Nephron progenitor cell (in vitro differentiated cells): ENCODE measurements at places on chromosomes 6 and 20.

GRCh38 chr6:129671442-129672340 is 38.3 kb downstream of the ARHGAP18 start:
- H3K4me1 ChIP-seq, result no peaks in the 10 kb centered on the region
- H3K36me3 ChIP-seq, result no peaks in the 10 kb centered on the region
- H3K27ac ChIP-seq, result no peak overlapping the region
- no peak for DNase-seq
- H3K27me3 ChIP-seq, result peaks cover 2% of the 10 kb centered on the region

GRCh38 chr20:44166477-44166876 is 20.5 kb downstream of the JPH2 start:
- H3K4me3 ChIP-seq, result no peak overlapping the region
- no peaks in the 10 kb centered on the region for H3K36me3 ChIP-seq
- no peak for DNase-seq
- H3K27ac ChIP-seq, result no peak overlapping the region

GRCh38 chr6:35149891-35150566 is 8.9 kb upstream of the TCP11 start:
- no peak overlapping the region for H3K27ac ChIP-seq
- H3K27me3 ChIP-seq, result peaks cover 3% of the 10 kb centered on the region
- no peaks in the 10 kb centered on the region for H3K36me3 ChIP-seq
- H3K4me3 ChIP-seq, result no peak overlapping the region
- DNase-seq, result no peak

DNA sequence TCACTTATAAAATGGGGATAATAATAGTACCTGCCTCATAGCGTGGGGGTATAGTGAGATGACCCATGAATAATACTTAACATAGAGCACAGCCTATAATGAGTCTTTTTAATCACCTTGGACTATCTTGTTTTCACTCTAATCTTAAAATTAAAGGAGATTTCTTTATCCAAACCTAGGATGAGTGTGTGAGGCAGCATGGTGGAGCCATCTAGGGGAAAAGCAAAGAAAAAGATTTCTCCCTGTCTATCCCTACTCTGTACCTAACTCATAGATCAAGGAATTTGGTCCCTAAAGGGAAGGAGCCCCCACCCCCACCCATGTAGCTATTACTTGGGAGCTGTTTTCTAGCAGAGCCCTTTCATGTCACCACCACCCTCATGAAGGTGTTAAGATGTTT is 45.2 kb upstream of the PAK5 start:
- no peak overlapping the region for H3K4me3 ChIP-seq
- H3K36me3 ChIP-seq, result no peaks in the 10 kb centered on the region
- no peak overlapping the region for H3K27ac ChIP-seq
- no peaks in the 10 kb centered on the region for H3K27me3 ChIP-seq

GRCh38 chr6:89596484-89596883 is 42.1 kb downstream of the LYRM2 start:
- peaks cover 50% of the 10 kb centered on the region for H3K4me1 ChIP-seq
- no peak overlapping the region for H3K27ac ChIP-seq
- H3K36me3 ChIP-seq, result peaks cover 22% of the 10 kb centered on the region
- no peak for DNase-seq
- no peak overlapping the region for H3K4me3 ChIP-seq
- H3K27me3 ChIP-seq, result no peaks in the 10 kb centered on the region

DNA sequence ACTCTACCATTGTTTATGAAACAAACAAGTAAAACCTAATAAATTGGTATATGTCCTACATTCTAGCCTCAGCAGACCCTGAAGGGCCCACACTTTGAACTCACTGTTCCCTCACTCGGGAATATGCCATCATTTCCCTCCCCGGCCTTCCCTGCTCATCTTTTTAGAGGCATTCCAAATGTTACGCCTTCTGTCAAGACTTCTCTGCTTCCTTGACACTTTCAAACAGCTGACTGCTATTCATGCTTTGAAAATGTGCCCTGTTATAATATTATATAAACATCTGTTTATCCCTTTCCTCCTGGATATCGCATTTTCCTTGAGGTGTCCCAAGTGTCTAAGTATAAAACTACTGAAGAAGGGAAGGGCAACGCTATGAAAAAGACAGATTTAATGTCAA is 249.5 kb upstream of the THEMIS start:
- no peak overlapping the region for H3K27ac ChIP-seq
- DNase-seq, result no peak
- no peaks in the 10 kb centered on the region for H3K27me3 ChIP-seq
- no peak overlapping the region for H3K4me3 ChIP-seq
- H3K4me1 ChIP-seq, result no peaks in the 10 kb centered on the region
- H3K36me3 ChIP-seq, result no peaks in the 10 kb centered on the region

DNA sequence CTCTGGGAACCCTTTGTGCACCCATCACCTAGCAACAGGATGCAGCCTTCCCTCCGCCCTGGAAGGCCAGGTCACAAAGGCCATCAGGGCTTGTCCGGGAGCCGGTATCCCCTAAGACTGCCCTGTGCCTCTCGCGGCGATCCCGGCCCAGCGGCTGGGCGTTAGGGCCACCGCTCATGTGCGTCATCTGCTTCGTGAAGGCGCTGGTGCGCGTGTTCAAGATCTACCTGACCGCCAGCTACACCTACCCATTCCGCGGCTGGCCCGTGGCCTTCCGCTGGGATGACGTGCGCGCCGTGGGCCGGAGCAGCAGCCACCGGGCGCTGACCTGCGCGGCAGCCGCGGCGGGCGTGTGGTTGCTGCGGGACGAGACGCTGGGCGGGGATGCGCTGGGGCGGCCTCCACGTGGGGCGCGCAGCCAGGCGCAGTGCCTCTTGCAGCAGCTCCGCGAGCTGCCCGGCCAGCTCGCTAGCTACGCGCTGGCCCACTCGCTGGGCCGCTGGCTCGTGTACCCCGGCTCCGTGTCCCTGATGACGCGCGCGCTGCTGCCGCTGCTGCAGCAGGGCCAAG is at the start of gene ABHD16B:
TSS of gene ABHD16B (plus strand) at position 134 of the 570 bp plus-strand sequence. CDS start at position 177, 43 bp downstream.
- H3K27ac ChIP-seq, result peak within 1 kb of the TSS; percentile 66
- no peak within 1 kb of the TSS for H3K4me3 ChIP-seq
- H3K4me1 ChIP-seq, result peaks cover 71% of the 10 kb centered on the region
- DNase-seq, result no peak
- peaks cover 5% of the 10 kb centered on the region for H3K27me3 ChIP-seq

DNA sequence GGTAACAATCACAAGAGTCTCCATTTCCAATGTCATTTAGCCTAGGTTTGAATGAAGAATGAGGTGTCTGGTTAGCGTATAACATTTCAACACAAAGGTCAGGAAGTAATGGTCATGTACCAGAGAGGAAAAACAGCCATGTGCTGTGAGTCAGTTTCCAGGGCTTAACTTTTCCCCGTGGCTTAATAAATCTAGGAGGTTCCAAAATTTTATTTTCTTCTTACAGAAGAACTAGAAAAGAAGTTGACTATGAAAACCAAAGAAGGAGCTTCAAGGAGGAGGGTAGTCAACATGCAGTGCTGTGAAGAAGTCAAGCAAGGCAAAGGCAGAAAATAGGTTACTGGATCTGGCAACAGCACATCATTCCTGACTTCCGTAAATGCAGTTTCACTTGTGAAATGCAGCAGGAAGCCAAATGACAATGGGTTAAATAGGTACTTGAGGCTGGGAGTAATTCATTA is 8.4 kb upstream of the GABRR2 start:
- H3K36me3 ChIP-seq, result peaks cover 46% of the 10 kb centered on the region
- peaks cover 8% of the 10 kb centered on the region for H3K4me1 ChIP-seq
- H3K27me3 ChIP-seq, result peaks cover 3% of the 10 kb centered on the region

- no peak for DNase-seq
- no peaks in the 10 kb centered on the region for H3K36me3 ChIP-seq
- no peaks in the 10 kb centered on the region for H3K27me3 ChIP-seq
- H3K4me1 ChIP-seq, result peaks cover 6% of the 10 kb centered on the region
- H3K27ac ChIP-seq, result peak overlapping the region; percentile 36
Observed at GRCh38 chr6:143528164-143528811, 16.8 kb upstream of the FUCA2 start.

DNA sequence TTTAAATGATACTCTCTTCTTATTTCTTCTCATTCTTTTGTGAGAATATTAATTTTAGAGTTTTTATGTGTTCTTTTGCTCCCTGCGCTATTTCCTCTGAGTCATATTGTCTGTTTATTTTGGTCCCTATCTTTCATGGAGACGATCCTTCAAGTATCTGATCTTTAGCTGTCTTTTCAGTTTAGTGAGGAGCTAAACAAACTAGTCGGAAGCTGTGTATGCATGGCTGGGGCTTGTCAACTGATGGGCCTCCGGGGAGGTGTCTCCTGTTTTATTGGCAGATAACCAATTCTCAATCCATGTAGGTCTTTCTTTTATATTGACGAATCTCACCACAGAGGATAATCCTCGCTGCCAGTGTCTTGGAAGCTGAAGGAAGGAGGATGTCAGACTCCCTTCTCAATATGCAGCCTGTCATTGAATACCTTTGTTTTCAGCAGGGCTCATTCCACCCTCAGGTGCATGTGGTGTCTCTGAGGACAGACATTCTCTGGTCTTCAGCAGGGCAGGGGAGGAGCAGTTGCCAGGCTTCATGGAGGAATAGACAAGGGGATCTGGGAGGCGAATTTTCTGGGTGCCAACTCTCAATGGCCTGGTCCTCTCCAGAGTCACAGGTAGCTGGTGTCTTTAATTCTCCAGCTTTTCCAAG is 64.9 kb downstream of the RNF182 start:
- H3K36me3 ChIP-seq, result no peaks in the 10 kb centered on the region
- DNase-seq, result no peak

DNA sequence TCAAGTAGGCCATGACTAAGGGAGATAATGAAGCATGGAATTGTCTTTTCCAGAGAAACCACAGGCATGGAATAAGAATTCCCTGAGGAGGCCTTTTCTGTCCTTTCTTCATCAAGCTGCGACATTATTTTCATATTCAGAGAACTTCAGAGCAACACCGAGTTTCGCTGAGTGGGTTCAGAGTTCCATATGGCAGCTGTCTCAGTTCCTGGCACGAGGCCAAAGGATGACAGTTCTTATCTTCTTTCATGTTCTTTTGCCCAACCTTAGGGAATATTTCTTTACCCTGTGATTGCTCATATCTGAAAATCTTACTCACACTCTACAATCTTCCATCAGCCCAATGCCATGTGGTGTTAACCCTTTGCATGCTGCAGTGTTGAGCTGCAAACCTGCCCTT is 135.3 kb upstream of the BMP2 start:
- H3K4me1 ChIP-seq, result no peaks in the 10 kb centered on the region
- no peaks in the 10 kb centered on the region for H3K36me3 ChIP-seq
- H3K27ac ChIP-seq, result no peak overlapping the region
- peaks cover 3% of the 10 kb centered on the region for H3K27me3 ChIP-seq
- H3K4me3 ChIP-seq, result no peak overlapping the region

- peaks cover 77% of the 10 kb centered on the region for H3K36me3 ChIP-seq
- no peak overlapping the region for H3K27ac ChIP-seq
- peaks cover 21% of the 10 kb centered on the region for H3K4me1 ChIP-seq
- no peak for DNase-seq
- H3K27me3 ChIP-seq, result no peaks in the 10 kb centered on the region
Observed at GRCh38 chr6:21230536-21230935, 363.0 kb upstream of the SOX4 start.

GRCh38 chr6:151009576-151009975 is 144.1 kb downstream of the MTHFD1L start:
- H3K27ac ChIP-seq, result peak overlapping the region; percentile 27
- H3K27me3 ChIP-seq, result no peaks in the 10 kb centered on the region
- no peak overlapping the region for H3K4me3 ChIP-seq
- DNase-seq, result no peak

DNA sequence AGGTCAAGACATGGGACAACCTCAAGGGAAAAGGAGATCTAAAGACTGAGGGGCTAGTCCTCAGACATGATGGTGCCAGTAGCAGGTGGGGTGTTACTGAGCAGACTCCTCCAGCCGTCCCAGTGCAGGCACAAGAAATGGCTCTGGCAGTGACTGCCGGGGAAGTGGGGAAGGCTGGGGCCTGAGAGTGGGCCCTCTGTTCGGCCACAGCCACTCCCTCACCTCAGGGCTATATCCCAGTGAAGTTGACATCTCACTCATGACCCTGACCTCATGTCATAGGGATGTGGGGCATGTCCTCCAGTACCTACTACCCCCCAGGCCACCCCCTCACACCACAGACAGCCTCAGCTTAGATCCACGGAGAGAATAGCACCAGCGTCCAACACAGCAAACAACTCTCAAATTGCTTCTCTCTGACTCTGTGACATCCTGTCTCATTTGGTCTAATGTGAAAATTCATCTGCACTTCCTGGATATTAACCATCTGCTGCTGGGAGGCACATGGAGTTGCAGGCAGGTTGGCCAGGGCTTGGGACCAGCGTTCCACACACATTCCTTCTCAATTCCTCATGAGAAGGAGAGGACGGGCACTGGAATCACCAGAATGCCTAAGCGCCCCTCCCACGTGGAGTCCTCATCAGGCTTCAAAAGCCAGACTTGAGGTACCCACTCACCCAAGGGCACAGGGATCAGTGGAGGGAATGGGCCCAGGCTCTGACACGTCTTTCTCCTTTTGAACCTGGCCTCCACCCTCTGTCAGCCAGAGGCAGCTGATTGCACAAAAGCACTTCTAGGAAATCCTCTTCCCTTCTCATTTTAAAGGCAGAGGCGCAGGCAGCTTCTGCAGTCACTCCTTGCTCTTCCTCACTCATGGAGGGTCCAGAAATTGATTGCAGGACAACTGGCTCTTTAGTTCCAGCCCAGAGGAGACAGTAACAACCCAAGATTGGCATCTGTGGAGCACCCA is 163.6 kb upstream of the CST7 start:
- H3K27ac ChIP-seq, result no peak overlapping the region
- H3K36me3 ChIP-seq, result no peaks in the 10 kb centered on the region
- no peak overlapping the region for H3K4me3 ChIP-seq
- peaks cover 22% of the 10 kb centered on the region for H3K27me3 ChIP-seq

DNA sequence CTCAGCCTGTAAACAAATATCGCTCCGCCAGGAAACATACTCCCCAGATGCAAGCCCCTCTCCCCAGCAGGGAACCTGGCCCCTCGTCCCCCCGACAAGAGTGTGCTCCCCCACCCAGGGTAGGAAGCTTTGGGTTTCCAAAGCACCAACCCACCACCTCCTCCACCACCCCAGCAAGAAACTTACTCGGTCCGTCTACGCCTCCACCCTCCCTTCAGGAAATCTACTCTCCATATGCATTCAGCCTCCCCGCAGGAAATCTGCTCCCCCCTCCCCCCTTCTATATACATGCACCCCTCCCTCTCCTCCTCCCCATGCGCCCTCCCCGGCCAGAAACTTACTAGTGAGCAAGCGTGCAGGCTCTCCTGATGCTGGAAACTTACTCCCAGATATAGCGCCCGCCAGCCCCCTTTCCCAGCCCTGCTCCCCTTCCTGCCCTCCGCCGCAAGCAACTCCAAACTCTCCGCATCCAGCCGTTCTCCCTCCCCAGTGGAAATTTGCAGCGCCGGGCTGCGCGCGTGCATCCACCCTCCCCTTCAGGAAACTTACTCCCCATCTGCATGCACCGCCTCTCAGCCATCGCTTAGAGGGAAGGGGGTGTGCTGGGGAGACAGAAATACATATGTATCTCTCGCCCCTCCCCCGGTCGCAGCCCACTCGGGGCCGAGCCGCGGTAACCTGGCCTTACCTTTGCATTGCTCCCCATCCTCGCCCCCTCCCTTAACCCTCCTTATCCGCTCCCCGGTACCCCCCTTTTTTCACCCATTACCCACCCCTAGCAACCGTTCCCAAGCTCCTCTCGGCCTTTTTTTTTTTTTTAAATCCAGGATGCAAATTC is at the start of gene TRERF1:
TSS of gene TRERF1 (minus strand) at position 594 of the 838 bp plus-strand sequence. CDS start 182,336 bp downstream, outside the sequence.
- no peaks in the 10 kb centered on the region for H3K36me3 ChIP-seq
- H3K27ac ChIP-seq, result peak within 1 kb of the TSS; percentile 86

GRCh38 chr6:156877126-156877863 is 100.1 kb downstream of the ARID1B start:
- H3K27ac ChIP-seq, result no peak overlapping the region
- H3K27me3 ChIP-seq, result no peaks in the 10 kb centered on the region
- H3K4me3 ChIP-seq, result no peak overlapping the region
- peaks cover 67% of the 10 kb centered on the region for H3K4me1 ChIP-seq
- H3K36me3 ChIP-seq, result peaks cover 10% of the 10 kb centered on the region
- DNase-seq, result no peak
